ENCODE measurements at places on chromosomes 5 and 9.

DNA sequence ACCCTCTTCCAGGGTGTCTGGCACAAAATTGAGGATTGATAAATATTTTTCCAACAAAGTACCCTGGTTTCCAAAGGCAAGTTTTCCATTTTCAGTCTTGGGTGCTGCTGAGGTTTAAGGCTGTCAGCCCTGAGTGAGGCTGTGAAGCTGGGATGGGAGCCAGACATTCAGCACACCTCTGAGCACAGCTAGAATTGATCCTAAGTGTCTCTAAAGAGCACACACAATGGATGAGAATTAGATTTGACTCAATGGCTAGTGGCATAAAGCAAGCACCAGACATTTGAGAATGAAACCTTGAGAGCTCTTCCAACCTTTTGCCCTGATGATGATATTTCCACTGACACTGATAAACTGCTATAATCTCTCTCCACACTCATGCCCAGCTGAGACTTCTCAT lies 131.5 kb downstream of the MARCHF11 start:
- no peak for DNase-seq

- DNase-seq = no peak
Observed at GRCh38 chr5:59152701-59153245, 569.9 kb downstream of the RAB3C start.

DNA sequence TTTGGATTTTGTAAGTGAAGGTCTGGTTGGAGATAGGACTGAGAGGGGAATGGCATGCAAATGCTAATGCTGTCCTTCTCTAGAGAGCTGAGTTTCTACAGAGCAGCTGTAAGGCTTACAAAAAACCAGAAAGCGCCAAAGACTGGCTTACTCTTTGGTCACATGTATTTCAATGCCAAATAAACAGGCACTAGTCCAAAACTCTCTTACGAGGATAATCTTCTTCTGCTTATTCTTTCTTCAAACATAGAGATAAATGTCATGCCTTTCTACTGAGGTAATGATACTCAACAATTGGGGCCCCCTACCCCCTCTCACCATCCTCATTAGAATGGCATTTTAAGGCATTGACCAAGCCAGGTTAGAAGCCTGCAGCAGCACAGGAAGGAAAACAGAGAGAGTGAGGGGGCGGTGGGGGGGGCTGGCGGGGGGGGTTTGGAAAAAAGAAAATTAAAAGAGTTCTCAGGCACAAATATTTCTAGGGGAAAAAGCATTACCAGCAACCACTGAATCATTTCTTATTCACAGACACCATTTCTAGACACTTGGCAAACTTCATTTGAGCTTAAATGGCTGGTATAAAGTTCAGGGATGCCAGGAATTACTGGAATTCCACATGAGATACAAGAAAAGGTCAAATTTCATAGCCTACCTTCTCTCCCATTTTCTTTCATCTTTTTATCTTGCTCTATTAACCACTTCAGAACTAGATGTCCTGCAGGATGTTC lies 34.0 kb downstream of the PUM3 start:
- no peak for DNase-seq

GRCh38 chr5:150485693-150486401 lies 22.1 kb upstream of the NDST1 start:
- DNase-seq = no peak

DNA sequence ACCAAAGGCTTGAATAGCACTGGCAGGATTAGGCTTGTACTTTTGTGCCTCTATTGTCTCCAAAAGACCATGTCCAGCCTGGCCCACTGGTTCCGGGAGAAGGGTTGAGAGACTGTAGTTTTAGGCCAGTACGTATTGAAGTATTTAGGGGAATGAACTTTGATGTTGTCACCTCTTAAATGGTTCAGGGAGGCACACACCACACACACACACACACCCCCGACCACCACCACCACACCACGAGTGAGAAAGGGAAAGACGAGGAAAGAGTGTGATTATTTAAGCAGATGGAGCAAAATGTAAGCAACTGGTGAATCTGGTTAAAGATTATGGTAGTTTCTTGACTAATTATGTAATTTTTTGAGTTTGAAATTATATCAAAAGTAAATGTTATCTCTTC lies 61.6 kb downstream of the NIPBL start:
- no peak for DNase-seq

DNA sequence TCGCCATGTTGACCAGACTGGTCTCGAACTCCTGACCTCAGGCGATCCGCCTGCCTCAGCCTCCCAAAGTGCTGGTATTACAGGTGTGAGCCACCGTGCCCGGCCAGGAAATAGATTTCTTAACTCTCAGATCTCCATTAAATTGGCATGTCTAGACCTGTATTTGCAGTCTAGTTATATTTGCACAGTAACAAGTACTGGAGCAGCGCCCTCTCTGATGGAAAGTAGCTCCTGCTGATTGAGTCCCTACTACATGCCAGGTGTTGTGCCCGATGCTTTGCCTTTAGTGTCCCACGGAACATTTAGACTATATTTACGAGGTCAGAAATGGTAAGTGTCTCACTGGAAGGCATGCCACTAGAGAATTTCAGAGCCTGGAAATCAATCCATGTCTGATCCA lies 15.8 kb upstream of the TMED9 start:
- DNase-seq = no peak

All from NCI-H2081 treated with DMSO at 0.1 percent for 48 hours (cell line).